ENCODE measurements at places on chromosomes 2 and 18. TPM values are rescaled to one million over a fixed set of nuclear protein-coding genes. Genes with fewer than 3 reads are reported as not detected.
A peak's percentile ranks its signal among the peaks of the same experiment; 100 is the strongest.

DNA sequence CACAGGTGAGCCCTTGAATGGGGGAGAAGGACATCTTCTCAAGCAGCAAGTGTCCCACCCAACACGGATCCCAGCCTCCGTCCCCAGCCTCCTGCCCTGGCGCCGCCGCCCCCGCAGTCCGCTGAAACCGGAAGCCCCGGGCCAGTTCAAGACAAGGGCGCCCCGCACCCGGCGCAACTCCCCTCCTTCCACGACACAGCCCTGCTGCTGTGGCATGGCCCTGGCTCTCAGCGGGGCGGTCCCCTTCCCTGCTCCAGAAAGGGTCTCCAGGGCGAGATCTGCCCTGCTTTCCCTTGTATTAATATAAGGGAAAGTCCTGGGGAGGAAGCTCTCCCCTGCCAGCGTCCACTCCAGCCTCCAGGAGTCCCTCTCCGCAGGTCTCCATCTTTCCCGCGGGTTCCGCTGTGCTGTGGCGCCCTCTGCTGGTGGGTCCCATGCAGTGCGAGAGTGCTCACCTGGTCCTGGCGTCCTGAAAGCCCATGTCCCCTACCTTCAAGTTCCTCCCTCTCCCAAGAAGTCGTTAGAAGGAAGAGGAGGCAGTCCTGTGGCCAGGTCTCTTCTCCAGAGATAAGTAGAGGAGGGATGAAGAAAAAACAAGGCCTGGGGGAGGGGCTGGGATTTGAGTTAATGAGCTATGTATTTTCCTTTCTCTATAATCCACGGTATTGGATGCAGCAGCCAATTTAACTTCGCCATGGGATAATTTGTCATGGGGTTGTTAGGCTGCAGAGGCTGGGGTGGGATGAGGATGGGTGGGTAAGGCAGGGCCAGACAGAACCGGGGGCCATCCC is 176.0 kb downstream of the SMAD2 start:
- no peak for DNase-seq

GRCh38 chr2:141499123-141499522 is 631.7 kb downstream of the LRP1B start:
- DNase-seq = no peak

- no peak for DNase-seq
Observed at GRCh38 chr18:46161703-46162396, 57.7 kb downstream of the HAUS1 start.

DNA sequence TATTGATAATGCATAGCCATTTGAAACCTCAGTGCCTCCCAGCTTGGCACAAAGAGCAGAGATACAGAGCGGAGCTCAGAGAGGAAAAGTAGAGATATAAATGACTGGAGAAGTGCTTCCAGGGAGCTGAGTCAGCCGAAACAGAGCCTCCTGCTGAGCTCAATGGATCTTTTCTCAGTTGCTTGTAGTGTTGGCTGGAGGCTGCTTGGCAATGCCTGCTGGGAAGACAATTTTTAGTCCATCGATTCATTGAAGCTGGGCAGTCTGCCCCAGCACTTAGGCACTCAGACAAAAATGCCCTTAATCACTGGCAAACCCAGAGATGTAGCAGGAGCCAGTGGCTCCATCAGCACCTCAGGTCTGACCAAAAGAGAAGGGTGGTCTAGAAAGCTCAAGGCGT is 81.3 kb upstream of the SETBP1 start:
- peak; percentile 52 for DNase-seq

MDH1B gene
- total RNA-seq = 6.9 TPM

HOXD4 gene
- total RNA-seq = not detected

DNA sequence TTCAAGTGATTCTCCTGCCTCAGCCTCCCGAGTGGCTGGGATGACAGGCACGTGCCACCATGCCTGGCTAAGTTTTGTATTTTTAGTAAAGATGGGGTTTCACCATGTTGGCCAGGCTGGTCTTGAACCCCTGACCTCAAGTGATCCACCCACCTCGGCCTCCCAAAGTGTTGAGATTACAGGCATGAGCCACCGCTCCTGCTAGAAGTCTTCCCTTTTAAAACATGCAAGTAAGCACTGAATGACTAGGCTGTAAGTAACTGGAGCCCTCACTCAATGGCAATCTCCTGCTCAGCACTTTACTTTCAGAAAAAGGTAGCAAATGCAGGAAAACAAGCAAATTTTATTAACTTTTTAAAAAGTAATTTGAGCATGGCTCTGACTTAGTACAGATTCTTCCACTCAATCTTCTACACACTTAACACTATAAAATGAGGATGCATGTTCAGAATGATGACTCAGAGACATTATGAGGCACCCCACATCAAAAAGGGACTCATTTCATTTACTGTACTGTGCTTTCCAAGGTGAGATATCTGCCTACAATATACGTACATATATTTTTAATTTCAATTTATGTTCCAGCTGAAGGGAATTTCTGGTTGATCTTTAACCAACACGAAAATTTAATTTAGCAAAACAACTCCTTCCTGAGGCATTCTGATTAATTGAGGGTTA is 6.6 kb upstream of the NCK2 start:
- no peak for DNase-seq

- no peak for DNase-seq
Observed at GRCh38 chr18:41226186-41226585, 728.8 kb upstream of the PIK3C3 start.

DRC1 gene
- total RNA-seq = not detected

All from G401 (cell line).